ENCODE measurements at places on chromosomes 2 and 18.

- DNase-seq, result peak; percentile 20
Observed at GRCh38 chr2:43399515-43400264, 173.3 kb upstream of the ZFP36L2 start.

- no peak for DNase-seq
Observed at GRCh38 chr2:221897718-221898117, 325.6 kb upstream of the EPHA4 start.

GRCh38 chr2:242069018-242069417 lies 199.5 kb downstream of the RTP5 start:
- no peak for DNase-seq

DNA sequence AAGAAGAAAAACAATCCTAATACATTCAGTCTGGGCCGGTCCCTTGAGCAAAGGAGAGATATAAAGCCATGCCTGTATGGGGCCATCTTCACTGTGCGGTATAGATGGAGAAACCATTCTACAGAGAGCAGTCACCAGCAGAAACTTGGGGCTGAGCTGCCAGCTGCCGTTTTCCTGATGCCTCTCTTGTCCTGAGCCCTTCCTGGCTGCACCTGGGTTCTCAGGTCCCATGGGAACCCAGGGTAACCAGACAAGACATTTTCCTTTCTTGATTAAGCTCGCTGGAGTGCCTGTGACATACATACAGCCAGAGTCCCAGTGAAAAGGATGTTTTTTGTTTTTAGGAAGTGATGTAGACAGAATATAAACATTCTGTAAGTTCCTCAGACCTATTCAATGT lies 5.3 kb upstream of the METTL21A start:
- no peak for DNase-seq

DNA sequence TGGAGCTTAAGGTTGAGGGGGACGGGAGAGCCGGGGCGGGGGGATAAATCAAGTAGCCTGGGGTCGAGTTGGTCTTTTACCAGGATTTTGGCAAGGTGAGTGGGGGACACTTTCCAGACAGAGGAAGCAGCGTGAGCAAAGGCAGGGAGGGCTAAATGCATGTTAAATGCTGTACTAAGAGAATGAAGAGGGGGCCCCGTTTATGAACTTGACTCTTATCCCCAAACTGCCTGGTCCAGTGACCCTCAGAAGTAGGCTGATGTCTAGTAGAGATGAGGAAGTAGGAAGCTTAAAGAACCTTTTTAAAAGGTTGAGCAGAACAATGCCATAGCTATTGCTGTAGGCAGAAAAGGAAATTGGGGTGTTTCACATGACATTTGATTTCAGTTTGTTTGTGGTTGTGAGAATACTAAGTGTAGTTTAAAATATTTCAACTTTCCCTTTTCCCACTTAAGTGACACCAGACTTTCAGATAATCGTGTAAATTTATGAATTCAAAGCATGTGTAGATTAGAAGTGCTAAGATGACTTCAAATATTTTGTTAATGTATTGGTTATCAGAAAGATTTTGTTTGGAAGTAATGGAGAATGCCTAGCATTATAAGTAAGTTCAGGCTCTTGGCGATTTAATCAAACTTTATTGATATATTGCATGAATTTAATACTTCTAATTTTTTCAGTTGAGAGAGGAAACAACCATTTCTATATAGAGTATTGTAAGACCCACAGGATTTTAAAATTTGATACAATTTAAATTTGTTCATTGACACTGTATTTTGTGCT lies 1.8 kb downstream of the REL start:
- peak; percentile 68 for DNase-seq

DNA sequence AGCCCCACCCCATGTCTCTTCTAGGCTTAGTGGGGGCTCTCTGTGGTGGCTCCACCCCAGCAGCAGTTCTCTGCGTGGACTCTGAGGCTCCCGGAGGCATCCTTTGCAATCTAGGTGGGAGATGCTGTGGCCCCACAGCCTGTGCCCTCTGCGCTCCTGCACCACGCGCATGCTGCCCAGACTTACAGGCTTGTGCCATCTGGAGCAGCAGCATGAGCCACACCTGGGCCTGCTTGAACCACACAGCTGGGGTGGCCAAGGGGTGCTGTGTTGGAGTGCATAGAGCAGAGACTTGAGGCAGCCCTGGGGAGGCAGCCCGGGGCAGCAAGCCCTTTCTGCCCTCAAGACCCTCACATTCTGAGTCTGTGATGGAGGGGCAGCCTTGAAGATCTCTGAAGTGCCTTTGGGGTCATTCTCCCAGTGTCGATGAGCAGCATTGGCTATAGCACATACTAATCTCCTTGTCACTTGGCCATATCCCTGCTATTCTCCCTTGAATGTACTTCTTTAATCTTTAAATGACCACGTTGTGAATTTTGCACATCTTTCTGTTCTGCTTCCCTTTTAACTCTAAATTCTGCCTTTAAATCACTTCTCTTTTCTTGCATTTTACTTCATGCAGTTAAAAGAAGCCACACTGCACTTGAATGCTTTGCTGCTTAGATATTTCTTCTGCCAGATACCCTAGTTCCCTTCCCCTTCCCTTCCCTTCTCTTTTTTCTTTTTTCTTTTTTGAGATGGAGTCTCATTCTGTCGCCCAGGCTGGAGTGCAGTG lies 62.4 kb downstream of the NCAPH start:
- DNase-seq, result no peak

All from CD14-positive monocyte (primary cell).